ENCODE measurements at places on chromosomes 11 and 22.

GRCh38 chr11:118224511-118225188 lies at the start of gene JAML:
JAML (minus strand) TSS chr11:118225011; CDS start chr11:118214866, 10,145 bp downstream.
- DNase-seq: no peak

GRCh38 chr11:72924568-72925190 lies 110.5 kb downstream of the ATG16L2 start:
- no peak for DNase-seq

DNA sequence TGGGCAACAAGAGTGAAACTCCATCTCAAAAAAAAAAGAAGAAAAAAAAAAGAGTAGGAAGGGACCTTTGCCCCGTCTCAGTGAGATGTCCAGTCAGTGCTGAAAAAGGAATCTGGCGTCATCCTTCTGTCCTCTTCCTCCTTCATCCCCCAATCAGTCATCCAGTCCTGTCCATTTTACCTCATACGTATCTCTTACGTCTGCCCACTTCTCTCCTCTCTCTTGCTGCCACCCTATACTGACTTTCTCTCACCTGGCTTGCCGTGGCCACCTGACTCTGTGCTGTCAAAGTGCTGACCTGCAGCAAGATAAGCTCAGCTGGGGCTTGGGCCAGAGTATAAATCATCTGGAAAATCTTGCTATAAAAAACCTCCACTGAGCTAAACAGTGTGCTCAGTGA lies 13.6 kb downstream of the SEPTIN3 start:
- DNase-seq: no peak

GRCh38 chr11:130003717-130004001 lies 1.0 kb upstream of the PRDM10 start:
- DNase-seq: no peak

GRCh38 chr22:39535357-39535725 lies 2.8 kb upstream of the RPS19BP1 start:
- no peak for DNase-seq

- no peak for DNase-seq
These were observed 1.0 kb downstream of the CHRM4 start for GRCh38 chr11:46390331-46391171.

DNA sequence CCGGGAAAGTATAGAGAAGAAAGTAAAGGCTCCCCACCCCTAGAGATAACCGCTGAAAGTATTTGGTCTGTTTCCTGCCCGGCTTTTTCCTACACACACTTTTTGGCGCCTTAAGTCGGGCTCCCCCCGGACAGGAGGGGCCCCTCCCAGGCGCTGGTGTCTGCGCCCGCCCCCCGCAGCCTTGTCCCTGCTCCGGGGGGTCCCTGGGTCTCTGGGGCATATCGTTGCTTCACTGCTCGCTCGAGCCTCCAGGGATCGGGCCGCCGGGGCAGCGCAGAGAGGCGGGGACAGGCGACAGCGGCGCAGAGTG lies 928 bp upstream of the CRACR2B start:
- no peak for DNase-seq

DNA sequence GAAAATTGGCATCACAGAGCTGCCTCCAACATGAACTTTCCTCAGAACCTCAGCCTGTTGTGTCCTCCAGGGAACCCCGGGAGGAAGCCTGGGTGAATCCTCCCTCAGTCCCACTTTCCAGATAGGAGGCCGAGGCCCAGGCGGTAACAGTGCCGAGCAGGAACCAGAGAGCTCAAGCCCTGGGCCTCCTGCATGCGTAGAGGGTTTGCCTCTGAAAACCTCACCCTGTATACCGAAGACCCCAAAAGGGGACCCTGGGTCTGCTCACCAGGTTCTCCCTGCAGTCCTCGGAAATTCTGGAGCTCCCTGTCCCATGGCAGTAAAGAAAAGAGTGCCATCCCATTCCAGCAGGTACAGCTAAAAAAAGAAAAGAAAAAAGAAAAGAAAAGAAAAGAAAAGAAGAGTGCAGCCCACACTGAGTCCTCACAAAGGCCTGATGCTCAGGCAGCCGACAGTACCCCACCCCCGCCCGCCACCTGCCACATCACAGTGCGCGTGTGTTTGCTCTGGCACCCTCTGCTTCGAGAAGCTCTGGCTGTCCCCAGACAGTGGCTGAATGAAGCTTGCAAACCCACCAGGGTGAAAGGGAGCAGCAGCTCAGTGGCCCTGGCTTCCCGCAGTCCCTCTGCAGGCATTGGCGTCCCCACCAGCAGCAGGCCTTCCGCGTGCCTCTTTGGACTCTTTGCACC lies 28.4 kb upstream of the FADD start:
- no peak for DNase-seq

- no peak for DNase-seq
These were observed 327.6 kb upstream of the CCDC90B start for GRCh38 chr11:83613767-83614121.

GRCh38 chr11:120137611-120138521 lies at the start of gene TRIM29:
TRIM29 (minus strand) TSS chr11:120138113; CDS start chr11:120138031, 82 bp downstream.
- no peak for DNase-seq

- no peak for DNase-seq
These were observed 15.5 kb downstream of the RHBDD3 start for GRCh38 chr22:29251981-29252911.

DNA sequence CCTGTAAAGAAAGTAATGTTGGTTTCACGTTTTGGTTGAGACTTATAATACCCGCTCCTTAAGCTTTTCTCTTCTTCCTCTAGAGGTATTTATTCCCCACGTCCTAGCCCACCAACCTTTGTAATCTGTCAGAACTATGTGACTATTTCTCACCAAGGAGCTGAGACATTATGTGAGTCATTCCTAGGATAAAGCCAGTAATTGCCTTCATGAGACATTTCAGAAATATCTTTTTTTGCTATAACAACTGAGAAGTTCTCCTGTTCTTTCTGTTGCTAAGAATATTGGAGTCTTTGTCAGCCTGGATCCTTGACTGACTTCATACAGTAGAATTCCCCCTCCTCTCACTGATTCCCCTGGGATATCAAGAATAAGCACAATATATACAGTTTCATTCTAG lies 1497.0 kb upstream of the TENM4 start:
- no peak for DNase-seq

- no peak for DNase-seq
These were observed 8.9 kb upstream of the PTPRJ start for GRCh38 chr11:47971501-47971900.

- DNase-seq: no peak
These were observed 38.3 kb upstream of the IGSF9B start for GRCh38 chr11:133995066-133995465.

- no peak for DNase-seq
These were observed 32.7 kb downstream of the NARS2 start for GRCh38 chr11:78542007-78542406.

DNA sequence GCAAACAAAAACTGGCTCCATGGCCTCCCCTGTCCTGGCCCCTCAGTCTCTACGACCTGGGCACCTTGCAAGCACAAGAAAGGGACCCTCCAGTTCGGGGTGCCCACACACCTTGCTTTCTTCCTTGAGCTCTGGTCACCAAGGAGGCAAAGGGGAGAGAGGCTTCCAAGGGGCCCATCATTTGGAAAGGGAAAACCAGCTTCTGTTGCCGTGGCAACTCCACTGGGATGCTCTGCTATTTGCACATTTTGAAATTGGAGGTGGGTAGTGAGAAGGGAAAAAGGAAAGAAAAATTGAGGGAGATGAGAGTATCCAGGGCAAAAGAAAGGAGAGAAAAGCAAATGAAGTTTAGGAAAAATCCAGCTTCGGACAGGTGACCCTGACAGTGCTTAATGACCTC lies 388.4 kb downstream of the SHANK2 start:
- DNase-seq: no peak

GRCh38 chr22:40659166-40659565 lies 20.1 kb upstream of the MCHR1 start:
- no peak for DNase-seq
